Stimulated activated CD8-positive, alpha-beta memory T cell treated with anti-CD3 and anti-CD28 coated beads, Interleukin-12 subunit alpha, Interleukin-12 subunit beta, amount 100 ng/mL, for 4 hours (primary cell): ENCODE measurements at places on chromosomes 4 and X.

GRCh38 chrX:81377329-81377728, 175.4 kb downstream of the SH3BGRL start:
- DNase-seq, result no peak

GRCh38 chrX:31057691-31058090, 14.2 kb downstream of the FTHL17 start:
- no peak for DNase-seq

GRCh38 chr4:40909363-40909876, 159.7 kb downstream of the NSUN7 start:
- DNase-seq, result no peak

GRCh38 chr4:17490575-17491059, 21.3 kb downstream of the QDPR start:
- no peak for DNase-seq

- DNase-seq, result no peak
Measured at GRCh38 chrX:79300856-79301255, 66.3 kb downstream of the ITM2A start.

DNA sequence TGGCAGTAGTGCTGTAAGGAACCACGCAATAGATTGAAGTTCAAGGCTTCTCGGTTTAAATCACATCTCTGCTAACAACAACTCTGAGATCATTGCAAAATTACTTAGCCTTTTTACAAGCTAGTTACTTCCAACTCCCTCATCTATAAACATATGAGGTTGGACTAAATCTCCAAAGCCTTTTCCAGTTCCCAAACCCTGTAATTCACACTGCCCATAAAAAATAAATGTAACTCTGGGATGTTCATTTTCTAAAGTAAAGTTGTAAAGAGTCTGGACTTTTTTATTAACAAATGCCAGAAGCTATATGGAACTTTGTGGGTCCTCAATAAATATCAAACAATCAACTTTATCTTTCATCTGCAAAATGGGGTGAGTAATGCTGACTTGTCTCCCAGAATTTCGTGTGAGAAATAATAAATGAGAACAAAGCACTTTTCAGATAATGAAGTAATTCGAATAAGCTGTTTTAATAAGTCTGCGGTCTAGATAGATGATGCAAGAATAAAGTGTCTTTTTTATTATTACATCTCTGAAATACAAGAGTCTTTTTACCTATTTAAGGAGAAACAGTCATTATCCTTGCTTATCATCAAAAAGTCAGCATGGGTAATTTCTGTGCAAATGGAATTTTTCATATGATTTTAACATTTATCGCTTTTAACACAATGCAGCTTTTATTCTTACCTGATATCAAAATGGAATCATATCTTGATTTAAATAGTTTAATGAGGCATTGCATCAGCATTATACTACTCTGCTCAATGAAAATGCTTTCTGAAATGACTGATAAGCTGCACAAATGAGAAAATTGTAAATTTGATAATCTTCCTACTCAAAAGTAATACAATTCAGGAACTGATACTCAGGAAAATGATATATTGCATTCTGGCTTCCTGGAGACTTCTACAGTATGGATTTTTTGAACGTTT, 252.6 kb downstream of the BANK1 start:
- DNase-seq, result no peak

DNA sequence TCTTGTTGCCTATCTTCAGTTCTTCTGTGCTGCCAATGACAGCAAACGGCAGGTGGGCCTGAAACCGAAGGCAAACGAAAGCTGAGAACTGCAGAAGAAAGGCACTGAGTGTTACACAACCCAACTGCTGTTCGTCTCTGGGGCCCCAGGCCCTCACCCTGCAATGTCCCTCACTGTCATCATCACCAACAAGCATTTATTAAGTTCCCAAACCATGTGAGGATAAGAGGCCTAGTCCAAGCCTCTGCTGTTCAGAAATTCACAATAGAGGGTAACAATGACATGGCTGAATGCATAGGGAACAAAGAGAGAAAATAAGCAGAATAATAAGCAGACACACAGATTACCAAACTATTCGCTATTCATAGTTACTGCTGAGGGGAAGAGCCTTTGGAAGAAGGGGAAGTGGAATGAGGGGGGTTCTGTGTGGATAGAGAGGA, 34.5 kb upstream of the NKRF start:
- no peak for DNase-seq

GRCh38 chrX:110363244-110363643, 4.6 kb downstream of the RTL9 start:
- no peak for DNase-seq

DNA sequence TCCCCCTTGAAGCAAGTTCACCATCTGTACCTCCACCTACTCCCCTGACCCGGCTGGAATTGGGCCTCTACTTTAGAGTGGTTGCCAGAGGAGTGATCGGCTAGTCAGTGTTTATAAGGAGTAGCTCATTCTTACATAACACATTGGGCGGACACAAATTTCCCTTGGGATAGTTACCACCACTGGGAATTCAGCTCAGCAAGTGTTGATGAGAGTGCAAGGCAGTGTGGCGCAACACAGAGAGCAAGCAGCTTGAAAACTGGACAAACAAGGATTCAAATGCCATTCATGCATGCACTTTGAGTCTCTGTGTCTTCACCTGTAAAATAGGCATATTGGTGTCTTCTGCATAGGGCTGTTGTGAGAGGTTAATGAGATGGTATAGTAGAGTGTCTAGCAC, 92.7 kb downstream of the STK32B start:
- DNase-seq, result no peak

DNA sequence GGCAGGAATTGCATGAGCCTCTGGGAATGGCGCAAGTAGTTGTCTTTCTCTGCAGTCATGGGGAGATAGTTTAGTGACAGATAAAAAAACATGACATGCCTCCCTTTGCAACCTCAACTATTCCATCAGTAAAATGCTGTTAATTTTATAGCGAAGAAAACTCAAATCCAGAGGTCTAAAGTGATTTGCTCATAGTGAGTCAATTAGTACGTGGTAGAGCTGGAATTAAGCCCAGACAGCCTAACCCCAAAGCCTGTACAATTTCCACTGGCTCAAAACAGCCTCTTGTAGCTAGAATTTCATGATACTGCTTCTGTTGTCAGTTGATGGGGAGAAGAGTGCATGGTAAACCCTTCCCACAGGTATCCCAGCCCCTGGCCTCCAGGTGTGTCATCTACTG, 81.3 kb upstream of the TRPC5 start:
- DNase-seq, result no peak

- DNase-seq, result no peak
Measured at GRCh38 chr4:24820541-24820940, 25.2 kb downstream of the SOD3 start.

DNA sequence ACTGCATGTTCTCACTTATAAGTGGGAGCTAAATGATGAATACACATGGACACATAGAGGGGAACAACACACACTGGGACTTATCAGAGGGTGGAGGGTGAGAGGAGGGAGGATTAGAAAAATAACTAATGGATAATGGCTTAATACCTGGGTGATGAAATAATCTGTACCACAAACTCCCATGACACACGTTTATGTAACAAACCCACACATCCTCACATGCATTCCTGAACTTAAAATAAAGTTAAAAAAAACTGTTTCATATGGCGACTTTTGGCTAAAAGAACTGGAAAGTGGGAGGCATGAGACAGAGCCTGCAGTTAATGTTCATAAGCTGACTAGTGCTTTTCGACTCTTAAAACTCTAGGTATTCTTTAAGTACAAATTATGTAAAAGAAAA, 98.9 kb upstream of the NPFFR2 start:
- DNase-seq, result no peak

GRCh38 chr4:137739391-137739790, 207.1 kb upstream of the PCDH18 start:
- DNase-seq, result no peak

GRCh38 chrX:11528623-11529022, 137.1 kb downstream of the ARHGAP6 start:
- no peak for DNase-seq

GRCh38 chr4:175646802-175647201, 165.3 kb downstream of the GPM6A start:
- DNase-seq, result no peak

GRCh38 chrX:9114245-9114644, 80.3 kb upstream of the FAM9B start:
- no peak for DNase-seq
